ENCODE measurements at places on chromosomes 6 and 20.

DNA sequence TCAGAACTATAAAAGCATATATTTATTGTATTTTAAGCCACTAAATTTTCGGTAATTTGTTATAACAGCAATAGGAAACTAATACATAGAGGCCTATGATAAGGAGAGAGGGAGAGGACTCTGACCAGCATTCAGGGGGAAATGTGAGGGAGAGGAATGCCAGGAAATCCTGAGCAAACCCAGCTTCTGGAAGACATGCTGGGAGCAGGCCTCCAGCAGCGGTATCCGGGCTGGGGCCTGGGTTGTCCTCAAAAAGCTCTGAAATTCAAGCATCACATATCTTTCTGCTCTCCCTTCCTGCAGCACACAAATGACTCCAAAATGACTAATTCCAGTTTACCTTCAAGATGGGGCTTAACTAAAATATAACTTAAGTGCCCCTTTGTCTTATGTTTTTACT lies 33.4 kb upstream of the RIMS1 start:
- DNase-seq = no peak

- DNase-seq = no peak
Observed at GRCh38 chr6:115617031-115617430, 443.7 kb downstream of the FRK start.

DNA sequence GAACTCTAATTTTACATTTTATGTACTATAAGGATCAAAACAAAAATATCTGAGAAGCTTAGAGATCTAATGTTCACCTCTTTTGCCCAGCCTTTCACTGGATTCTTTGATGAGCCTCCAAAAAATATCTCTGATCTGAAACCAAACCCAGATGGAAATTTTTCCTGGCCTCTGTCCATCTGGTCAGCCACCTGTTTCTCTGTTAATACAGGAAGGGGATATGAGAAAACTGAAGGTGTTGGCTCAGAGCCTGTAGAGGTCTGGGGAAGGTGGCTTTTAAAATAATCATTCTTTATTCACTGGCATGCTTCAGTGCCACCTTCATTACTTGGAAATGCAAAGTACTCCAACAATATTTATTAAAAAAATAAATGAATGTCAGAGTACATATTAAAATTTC lies 8.5 kb upstream of the MCM3 start:
- DNase-seq = no peak

GRCh38 chr20:17897566-17898307 lies 70.9 kb downstream of the SNX5 start:
- no peak for DNase-seq

DNA sequence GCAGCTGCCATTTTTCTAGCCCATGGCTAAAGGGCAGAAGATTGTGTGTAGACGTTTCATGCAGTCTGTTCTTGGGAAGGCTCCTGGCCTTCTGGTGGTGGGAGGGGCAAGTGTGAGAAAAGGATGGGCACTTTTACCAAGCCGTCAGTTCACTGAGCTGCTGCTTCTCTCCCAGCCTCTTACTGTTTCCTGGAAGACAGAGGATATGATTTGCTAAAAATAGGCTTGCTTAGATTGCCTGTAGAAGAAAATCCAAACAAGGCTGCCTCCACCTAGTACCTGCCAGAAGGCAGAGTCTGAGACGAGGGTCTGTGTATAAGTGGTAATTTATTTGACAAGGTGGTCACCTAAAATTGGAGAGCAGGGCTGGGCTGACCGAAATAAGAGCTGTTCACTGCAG lies 7.5 kb downstream of the KIZ start:
- no peak for DNase-seq

GRCh38 chr6:26550250-26550993 lies 12.3 kb downstream of the HMGN4 start:
- DNase-seq = no peak

- no peak for DNase-seq
Observed at GRCh38 chr6:24004659-24005058, 121.4 kb upstream of the NRSN1 start.
